ENCODE measurements at places on chromosomes 5 and 9. TPM values are rescaled to one million over a fixed set of nuclear protein-coding genes. Genes with fewer than 3 reads are reported as not detected.

The LRRC26 gene
- not detected for total RNA-seq

The ZCCHC7 gene
- total RNA-seq, result 9.9 TPM

The TMC1 gene
- total RNA-seq, result 0.22 TPM

The NNT gene
- 68.1 TPM for total RNA-seq

The NPR2 gene
- total RNA-seq, result 0.20 TPM

The TAF11L10 gene
- total RNA-seq, result not detected

The TMEM38B gene
- total RNA-seq, result 6.3 TPM

The ZNF454 gene
- total RNA-seq, result 1.2 TPM

The CMYA5 gene
- under 0.01 TPM for total RNA-seq

The STOM gene
- total RNA-seq, result 226 TPM

The SLC4A9 gene
- total RNA-seq, result not detected

The IFT74 gene
- 4.4 TPM for total RNA-seq

The ORM1 gene
- not detected for total RNA-seq

- peak; percentile 66 for DNase-seq
Measured at GRCh38 chr9:72280913-72281500, 84.0 kb downstream of the ZFAND5 start.

DNA sequence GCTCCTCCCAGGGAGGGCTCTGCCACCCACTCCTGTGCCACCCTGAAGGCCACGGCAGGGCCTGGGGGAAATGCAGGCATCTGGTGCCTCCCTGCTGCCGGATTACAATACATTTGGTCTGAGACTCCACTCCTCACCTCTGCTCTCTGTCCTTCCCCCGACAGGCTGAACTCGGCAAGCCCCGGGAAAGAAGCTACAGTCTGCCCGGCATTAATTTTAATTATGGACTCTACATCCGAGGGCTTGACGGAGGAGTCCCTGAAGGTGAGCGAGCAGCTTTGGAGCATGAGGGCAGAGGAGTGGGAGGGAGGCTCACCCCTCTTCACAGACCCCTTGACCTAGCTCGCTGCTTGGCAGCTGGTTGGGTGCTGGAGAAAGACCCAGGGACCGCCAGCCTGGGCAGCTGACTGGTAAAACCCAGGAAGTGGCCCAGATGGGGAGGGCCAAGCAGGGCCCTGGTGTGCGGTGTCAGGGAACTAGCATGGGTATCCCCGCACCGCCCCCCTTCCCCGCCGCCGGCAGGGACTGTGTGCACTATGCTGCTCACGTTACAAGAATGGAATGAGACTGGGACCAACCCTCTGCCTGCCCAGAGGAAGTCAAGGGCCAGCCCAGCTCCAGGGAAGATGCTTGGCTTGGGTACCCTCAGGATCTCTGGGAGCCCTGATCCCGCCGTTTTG is 83.7 kb upstream of the BARHL1 start:
- DNase-seq, result no peak

- DNase-seq, result no peak
Measured at GRCh38 chr9:129513282-129513681, 107.6 kb downstream of the C9orf50 start.

DNA sequence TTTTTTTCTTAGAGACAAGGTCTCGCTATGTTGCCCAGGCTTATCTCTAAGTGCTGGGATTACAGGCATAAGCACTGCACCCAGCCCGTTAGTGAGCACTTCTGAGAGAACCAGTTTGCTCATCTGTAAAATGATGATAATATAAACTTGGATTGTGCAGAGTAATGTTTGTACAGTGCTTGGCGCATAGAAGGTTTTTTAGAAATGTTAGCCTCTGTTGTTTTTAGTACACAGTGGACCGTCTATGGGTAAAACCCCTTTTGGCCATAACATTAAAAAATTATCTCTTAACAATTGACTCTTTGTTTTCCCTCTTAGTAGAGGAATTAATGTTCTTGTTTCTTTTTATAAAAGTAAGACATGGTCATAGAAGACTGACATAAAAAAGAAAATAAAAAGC is 202.1 kb downstream of the PCSK5 start:
- DNase-seq, result no peak

- DNase-seq, result no peak
Measured at GRCh38 chr5:14587150-14587549, 5.6 kb downstream of the OTULINL start.

DNA sequence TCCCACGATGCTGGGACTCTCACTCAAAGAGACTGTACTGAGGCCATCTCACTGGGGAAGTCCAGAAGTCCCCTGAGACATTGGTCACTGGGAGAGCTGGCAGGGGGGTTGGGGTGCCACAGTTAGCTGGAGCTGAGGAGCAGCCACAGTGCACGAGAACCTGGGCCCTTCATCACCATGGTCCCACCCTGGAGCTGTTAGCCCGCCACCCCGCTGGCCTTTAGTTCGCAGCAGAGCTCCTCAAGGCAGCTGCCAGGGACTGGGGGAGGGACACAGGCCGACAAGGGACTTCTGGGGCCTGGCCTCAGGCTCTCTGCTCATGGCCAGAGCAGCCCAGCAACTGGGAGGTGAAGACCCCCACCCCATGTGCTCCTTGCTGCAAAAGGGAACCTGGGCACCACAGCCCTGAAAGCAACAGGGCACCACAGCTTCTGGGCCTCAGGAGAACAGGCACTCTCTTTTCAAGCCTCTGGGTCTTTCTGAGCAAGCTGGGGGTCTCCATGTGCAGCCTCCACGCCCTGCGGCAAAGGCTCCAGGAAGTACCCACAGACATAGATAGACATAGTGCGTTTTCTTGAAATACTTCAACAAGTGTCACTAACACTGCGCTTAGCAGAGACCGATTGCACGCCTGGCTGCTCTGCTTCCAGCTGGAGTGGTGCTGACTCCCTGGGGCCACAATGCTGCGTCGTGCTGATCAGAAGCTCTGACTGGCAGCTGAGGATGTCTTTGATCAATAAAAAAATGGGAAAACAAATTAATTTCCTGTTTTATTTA is 46.0 kb downstream of the VAV2 start:
- DNase-seq, result no peak

DNA sequence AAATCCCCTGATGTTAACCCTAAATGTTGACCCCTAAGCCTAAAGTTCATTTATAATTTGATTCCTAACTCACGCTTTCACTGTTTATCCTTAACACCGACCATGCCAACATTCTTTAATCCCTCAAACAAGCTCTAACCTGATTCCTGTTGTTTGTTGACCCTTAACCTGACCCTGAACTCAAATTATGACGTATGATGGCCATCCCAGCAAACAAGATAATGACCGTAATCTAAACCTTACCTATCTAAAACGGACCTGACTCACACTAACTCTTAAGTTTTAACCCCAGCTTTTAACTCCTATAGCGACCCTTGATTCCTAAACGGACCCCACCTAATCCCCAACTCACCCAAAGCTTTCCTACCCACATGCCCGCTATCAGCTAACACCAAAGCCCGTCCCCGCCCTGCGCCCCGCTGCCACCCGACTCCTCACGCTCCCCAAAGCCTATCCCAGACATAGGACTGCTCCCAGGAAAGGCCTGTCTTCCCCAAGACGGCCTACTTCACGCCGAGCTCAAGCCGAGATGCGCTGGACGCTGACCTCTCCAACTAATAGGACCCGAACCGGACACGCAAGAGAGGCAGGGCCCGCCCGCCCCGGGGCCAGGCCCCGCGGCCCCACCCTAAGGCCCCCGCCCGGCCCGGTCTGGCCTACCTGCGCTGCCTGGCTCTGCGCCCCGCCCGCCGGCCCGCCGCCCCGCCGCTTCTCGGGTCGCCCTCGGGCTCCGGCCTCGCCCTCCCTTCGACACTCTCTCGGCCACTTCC is 395 bp downstream of the TLN1 start:
- no peak for DNase-seq

- DNase-seq, result no peak
Measured at GRCh38 chr5:131757830-131758519, 38.8 kb downstream of the FNIP1 start.

DNA sequence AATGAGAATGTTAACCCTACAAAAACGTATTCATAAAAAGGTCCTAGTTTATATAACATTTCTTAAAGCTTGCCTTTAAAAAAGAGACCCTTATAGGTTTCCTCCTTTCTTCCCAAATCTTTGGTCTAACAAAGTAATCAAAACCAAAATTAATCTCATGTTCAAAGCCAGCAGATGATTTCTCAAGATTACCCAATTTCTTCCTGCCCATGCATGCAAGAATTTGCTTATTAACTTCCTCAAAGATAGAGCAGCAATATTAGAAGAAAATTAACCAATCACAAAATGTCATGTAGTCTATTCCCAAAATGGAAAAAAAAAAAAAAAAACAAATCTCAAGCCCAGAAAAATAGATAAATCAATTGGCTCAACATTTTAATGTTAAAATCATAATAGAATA is 114.9 kb downstream of the MLLT3 start:
- no peak for DNase-seq

DNA sequence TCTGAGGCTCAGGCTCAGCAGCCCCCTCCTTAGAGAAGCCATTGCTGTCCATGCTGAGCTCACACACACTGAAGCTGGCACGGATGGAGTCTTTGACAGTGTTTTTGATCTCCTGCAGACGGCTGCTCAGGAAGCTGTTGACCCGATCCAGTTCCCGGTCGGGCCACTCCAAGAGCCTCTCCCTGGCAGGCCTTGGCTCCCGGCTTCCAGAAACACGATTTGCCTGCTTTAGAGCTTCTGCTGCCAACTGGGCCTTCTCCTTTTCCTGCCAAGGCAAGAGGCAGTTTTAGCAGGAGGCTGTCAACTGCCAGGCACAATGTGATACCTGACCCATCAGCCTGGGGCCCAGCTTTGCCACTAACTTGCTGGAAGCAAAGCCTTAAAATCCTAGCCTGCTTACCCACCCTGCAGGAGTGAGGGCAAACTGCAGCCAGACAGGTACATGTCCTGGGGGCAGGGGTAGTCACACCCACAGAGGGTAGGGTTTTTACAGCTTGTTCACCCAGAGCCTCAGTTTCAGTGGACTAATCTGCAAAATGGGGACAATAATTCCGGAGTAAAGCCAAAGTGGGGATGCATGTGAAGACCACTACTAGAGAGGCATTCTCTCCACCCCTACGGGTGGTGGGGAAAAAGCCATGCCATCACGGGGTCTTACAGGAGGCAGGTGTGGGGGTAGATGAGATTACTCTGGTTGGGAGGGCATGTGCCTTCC is 8.3 kb upstream of the DDX41 start:
- DNase-seq, result no peak

DNA sequence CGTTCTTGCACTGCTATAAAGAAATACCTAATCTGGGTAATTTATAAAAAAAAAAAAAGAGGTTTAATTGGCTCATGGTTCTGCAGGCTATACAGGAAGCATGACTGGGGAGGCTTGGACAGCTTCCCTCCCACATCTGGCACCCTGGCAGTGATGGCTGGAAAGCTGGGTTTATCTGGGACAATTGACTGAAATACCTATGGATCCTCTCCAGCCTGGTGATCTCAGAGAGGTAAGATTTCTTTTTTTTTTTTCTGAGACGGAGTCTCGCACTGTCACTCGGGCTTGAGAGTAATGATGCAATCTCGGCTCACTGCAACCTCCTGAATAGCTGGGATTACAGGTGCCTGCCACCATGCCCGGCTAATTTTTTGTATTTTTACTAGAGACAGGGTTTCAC is 22.7 kb upstream of the UGCG start:
- peak; percentile 17 for DNase-seq

- DNase-seq, result peak; percentile 54
Measured at GRCh38 chr9:106916466-106917235, 53.7 kb downstream of the ZNF462 start.

DNA sequence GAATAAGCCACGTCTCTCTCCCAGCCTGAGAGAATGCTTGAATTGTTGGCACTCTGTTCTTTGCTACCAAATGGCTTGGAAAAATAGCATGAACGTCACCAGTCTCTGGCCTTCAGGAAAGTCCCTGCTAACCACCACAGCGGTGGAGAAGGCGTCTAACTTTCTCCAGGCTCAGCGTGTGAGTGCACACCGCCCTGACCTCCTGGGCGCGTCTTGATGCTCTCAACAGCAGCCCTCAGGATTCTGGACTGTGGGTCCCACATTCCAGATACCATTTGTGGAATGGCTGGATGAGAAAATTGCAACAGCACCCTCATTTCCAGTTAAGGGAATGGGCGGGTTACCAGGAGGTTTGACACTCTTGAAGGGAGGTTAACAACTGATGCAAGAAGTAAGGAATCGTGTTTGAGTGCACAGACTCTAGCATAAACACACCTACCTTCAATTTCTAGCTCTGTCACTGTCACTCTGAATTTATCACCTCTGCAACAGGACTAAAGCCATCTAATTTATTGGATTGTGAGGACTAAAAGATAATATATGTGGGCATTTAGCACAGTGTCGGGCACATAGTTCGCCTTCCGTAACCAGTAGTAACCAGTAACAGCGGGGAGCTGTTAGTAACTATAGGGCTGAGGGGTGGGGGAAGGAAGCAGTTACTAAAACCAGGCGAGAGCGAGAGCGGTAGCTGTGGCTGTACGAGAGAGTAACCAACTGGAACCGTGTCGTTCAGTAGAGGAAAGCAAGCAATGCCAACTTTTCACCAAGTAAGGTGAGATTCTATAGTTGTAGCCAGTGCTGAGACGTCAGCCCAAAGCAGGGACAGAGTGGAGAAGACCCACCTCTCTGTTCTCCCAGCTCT is 807 bp upstream of the PLGRKT start:
- no peak for DNase-seq

- DNase-seq, result no peak
Measured at GRCh38 chr9:5743109-5743508, 89.8 kb downstream of the ERMP1 start.

GRCh38 chr5:130198927-130199326 is 294.7 kb downstream of the CHSY3 start:
- DNase-seq, result peak; percentile 4

- no peak for DNase-seq
Measured at GRCh38 chr5:83342465-83342864, 129.1 kb upstream of the VCAN start.

DNA sequence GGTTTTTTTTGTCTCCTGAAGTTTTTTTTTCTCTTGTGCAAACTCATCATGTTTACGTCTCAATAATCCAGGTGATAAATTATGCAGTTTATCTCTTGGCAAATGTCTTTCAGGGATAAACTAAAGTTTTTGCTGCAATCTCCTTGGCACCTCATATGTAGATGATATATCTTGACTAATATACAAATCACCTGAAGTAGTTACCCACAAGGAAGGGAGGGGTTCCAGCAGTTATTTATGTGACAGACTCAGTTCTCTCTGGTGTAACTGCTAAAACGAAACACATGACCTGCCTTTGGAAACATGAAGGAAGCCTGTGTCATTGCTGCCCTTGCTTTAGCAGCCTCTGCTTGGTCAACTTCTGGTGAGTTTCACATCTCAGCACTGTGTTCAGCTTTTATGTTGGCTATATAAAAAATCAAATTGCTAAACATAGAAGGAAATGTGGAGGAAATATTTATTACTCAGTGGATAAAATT is 39.3 kb upstream of the KIAA1958 start:
- DNase-seq, result no peak

GRCh38 chr9:130500340-130501180 is 55.8 kb downstream of the ASS1 start:
- no peak for DNase-seq

- DNase-seq, result no peak
Measured at GRCh38 chr5:19605846-19606407, 382.1 kb downstream of the CDH18 start.

- DNase-seq, result peak; percentile 56
Measured at GRCh38 chr5:173920024-173920753, 32.0 kb downstream of the CPEB4 start.

- no peak for DNase-seq
Measured at GRCh38 chr5:57456531-57457135, 26.0 kb downstream of the ACTBL2 start.
